ENCODE measurements at places on chromosomes 11 and 22.

- no peak for DNase-seq
Measured at GRCh38 chr22:37485395-37486223, 575 bp downstream of the MFNG start.

GRCh38 chr11:66704659-66705360 is 24.2 kb downstream of the SPTBN2 start:
- DNase-seq: no peak

GRCh38 chr22:37806409-37807333 is 1.1 kb upstream of the GCAT start:
- peak; percentile 40 for DNase-seq

DNA sequence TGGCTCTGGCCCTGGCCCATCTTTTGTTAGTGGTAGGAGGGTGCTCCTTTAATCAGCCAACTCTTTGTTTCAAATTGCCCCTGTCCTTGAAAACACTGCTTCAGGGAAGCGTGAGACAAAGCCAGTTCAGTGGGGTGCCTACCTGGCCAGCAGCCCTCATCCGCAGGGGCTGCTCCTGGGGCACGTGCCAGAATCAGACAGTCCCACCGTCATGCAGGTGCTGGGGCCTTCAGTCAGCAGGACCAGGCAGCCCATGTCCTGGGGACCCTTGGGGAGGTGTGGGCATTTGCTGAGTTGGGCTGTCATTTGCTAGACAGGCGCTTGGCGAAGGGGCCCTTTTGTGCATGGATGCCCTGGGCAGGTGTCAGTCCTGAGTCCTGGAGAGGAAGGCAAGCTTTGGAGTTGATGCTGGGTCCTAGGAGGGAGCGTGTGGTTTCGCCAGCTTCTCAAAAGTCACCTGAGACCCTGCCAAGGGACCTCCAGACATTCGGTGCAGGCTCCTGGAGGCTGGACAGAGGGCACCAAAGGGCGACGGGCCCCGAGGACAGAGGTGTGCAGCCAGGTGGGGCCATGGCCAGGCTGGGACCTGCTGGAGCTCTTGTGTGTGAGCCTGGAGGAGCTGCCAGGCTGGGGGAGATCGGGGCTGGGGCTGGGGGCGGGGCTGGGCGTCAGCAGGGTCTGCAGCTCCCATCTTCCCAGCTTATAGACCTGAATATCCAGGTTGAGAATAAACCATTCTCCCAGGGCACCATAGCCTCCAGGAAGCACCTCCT is 15.0 kb upstream of the RTN4R start:
- no peak for DNase-seq

DNA sequence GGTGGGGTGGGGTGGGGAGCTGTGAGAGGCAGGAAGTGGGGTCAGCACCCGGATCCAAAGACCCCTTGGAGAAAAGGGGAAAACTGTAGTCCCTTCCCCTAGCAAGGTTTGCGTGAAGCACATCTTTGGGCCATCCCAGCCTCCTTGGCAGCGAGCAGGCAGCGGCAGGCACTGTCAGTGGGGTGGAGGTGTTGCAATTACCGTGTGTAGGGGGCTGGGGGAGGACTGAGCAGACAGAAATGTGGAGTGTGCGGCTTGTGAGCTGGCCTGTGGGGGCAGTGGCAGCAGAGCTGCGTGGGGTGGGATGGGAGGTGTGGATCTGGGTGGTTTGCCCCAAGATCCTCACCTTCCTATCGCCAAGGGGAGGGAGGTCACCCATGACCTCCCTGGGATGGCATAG is 16.4 kb downstream of the DAGLA start:
- peak; percentile 54 for DNase-seq

GRCh38 chr11:110249066-110249465 is 47.3 kb downstream of the RDX start:
- DNase-seq: peak; percentile 12

DNA sequence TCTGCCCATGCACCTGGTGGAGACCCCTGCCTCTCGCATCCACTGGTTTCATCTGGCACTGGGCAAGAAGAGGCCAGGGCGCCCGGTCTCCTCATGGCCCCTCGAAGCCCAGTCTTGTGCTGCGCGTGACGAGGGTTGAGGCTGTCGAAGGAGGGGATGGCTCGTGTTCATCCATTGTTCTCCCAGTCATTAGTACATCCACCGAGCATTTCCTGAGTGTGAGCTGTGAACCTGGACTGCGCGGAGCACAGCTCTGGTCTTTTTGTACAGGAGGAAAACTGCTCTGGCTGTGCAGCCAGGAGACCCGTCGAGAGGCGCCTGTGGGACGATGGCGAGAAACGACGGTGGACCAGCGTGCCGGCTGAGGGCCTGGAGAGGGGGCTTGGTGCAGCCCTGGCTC is 6.8 kb downstream of the CACNA1I start:
- DNase-seq: no peak

DNA sequence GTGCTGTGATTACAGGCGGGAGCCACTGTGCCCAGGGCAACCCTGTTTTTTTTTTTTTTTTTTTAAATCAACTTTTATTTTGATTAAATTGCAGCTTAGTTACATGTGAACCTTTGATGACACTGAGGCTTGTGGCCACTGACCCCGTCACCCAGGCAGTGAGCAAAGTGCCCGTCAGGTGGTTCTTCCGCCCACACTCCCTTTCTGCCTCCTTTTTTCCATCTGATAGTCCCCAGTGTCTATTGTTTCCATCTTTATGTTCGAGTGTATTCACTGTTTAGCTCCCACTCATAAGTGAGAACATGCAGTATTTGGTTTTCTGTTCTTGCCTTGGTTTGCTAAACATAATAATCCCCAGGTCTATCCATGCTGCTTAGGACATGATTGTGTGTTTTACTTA is 110.9 kb upstream of the GRK3 start:
- no peak for DNase-seq

DNA sequence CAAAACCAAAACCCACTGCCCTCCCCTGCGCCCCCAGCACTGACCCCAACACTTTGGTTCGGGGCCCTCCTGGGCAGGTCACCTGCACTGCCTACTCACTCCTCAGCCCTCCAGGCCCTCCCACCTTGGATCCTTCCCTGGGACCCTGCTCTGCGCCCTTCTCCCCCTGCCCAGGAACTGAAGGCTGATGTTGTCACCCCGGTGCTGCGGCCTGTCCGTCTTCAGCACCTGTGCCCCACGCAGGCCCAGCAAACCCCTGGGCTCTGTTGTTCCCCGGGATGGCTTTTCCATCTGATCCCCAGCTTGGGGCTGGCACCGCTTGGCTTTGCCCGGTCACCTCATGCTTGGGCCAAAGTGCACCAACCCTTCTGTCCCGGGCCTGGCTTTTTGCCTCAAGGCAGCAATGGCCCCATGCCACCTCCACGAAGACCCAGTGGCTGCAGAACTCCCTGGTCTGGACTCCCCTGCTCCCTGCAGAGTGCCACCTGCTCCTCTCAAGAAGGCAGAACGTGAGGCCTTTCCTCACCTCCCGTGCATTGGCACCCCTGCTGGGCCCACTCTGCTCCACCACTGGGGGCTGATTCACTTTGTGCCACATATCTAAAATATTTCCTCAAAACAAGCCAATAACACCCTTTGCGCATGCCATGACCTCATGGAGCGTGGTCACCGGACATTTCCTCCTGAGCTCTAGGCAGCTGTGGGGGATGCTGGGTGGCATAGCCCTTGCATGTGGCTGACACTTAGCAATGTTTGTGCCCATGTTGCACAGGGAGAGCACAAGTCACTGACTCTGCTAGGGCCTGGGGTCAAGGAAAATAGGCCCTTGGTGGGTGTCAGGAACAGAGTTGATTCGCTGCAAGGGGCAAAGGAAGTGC is 8.8 kb downstream of the PPM1F start:
- no peak for DNase-seq
